ENCODE measurements at places on chromosomes 5 and 9.

DNA sequence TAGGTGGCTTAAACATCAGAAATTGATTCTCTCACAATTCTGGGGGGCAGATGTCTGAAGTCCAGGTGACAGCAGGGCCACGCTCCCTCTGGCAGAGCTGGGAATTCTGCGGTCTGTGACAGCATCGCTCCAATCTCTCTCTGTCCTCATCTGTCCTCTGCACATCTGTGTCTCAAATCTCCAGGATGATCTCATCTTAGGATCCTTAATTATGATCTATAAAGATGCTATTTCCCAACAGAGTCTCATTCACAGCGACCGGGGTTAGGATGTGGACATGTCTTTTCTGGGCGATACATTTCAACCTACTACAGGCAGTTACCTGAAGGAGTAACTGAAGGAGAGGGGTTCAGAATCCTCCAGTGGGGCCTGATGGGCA lies 31.4 kb downstream of the ANKRD33B start:
- DNase-seq: no peak

GRCh38 chr5:165425594-165425993 lies 1920.2 kb downstream of the MAT2B start:
- DNase-seq: no peak

- DNase-seq: no peak
Observed at GRCh38 chr9:124202447-124202971, 55.2 kb upstream of the NEK6 start.

DNA sequence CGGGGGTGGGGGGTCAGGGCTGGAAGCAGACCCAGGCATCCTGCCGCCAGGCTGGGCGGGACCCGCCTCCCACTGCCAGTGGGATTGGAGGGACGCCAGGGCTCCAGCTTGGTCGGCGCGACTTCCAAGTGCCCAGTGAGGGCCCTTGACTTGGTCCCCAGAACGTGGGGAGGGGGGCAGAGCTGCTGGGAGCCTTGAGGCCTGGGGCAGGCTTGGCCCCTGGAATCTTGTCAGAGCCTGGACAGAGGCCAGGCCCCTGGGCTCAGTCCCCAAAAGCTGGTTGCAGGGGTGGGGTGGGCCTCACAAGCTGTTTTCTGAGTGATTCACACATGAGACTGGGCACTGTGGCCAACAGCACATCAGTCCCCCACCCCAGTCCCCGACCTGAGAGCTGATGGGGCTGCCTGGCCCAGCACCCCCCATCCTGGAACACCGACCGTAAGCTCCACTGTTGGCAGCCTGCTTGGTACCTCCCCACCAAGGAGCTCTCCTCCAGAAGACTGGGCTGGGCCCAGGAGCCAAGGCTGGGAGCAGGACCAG lies 526 bp downstream of the CLIC3 start:
- no peak for DNase-seq

DNA sequence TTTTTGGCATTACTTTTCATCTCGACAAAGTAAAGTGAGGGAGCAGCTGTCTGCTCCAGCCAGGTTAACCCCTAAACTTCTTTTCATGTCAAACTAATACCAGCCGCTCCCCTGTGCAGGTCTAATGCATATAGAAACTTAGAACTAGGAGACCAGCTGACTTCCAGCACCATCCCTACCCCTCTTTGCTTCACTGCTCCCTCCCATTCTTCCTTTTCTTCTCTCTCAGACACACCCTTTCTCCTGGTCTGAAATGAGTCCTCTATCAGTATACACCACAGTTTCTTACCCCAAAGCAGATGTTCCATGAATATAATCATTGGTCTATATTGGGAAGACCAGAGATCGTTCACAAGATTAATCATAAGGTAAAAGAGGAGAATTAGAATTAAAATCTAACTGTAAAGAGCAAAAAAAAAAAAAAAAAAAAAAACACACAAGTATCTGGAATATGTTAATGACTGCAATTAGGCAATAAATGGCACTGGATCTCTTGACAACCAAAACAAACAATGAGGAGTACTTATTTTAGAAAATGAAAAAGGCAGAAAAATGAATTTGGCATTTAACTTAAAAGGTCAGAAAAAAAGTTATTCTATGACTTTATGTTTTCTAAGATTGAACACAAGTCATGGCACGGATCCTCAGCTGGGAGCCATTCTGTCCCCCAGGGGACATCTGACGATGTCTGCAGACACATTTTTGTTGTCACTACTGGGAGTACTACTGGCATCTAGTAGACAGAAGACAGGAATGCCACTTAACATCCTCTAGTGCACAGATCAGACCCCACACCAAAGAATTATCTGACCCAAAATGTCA lies 209.8 kb downstream of the PJA2 start:
- DNase-seq: no peak

DNA sequence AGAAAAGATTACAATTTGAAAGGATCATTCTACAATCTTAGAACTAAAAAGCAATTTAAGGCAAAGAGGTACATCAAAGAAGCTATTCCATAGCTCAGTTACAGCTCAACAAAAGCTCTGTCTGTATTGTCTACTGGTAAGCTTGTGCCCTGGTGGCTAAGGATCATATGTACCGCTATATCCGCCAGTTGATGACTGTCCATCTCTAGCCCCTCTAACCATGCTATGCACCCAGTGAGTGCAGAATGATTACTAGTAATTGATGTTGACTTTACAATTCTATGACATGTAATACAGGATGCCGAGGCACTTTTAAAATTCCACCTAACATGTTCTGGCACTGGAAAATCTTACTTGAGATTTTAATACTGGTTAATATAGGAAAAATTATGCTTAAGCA lies 13.1 kb downstream of the LOX start:
- DNase-seq: no peak

DNA sequence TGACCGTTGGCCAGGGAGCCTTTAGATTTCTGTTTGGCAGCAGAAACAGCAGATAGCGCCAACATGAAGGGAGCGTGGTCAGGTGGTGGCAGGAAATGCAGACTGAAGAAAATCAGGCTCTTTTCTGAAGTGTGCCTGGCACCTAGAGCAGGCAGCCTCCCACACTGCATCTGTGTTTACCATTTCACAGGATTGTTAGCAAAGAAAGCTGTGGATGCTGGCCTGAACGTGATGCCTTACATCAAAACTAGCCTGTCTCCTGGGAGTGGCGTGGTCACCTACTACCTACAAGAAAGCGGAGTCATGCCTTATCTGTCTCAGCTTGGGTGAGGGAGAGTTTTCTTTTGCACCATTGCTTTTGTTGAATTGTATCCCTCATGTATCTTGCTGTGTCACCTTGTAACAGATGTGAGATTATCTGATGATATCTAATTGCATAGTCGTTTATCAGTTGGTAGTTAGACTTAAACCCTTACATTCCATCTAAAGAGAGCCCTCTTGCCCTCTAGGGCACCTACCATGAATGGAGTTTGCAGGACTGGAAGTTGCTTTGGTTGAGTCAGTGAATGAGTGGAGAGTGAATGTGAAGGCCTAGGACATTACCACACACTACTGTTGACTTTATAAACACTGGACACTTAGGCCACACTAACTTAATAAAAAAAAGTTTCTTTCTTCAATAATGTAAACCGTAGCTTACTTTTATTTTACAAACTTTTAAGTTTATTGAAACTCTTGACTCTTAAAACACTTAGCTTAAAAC lies 42.8 kb downstream of the ACO1 start:
- DNase-seq: no peak

GRCh38 chr9:32487981-32488380 lies 38.0 kb downstream of the RIGI start:
- no peak for DNase-seq
